ENCODE measurements at places on chromosomes 16 and 17. TPM values are rescaled to one million over a fixed set of nuclear protein-coding genes. Genes with fewer than 3 reads are reported as not detected.

DNA sequence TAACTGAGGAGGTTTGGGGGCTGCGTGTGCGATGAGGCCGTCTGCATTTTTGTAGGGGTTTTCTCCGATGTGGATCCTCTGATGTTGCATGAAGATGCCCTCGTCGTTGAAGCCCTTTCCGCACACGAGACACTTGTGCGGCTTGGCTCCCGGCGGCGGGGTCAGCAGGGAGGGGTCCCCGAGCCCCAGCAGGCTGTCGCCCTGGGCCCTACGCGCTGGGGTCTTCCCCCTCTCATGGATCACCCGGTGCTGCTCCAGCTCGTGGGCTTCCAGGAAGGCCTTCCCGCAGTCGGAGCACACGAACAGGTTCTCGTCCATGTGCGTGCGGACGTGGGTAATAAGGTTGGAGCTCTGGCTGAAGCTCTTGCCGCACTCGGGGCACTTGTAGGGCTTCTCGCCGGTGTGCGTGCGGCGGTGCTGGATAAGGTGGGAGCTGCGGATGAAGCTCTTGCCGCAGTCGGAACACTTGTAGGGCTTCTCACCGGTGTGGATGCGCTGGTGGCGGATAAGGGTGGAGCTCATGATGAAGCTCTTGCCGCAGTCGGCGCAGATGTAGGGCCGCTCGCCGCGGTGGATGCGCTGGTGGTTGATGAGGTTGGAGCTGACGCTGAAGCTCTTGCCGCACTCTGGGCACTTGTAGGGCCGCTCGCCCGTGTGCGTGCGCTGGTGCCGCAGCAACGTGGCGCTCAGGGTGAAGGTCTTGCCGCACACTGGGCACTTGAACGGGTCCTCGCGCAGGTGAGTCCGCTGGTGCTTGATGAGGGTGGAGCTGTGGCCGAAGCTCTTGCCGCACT, 4.3 kb downstream of the ZNF629 start:
- peaks cover under 1% of the 10 kb centered on the region for H3K27me3 ChIP-seq
- H3K36me3 ChIP-seq: no peaks in the 10 kb centered on the region
- peaks cover 7% of the 10 kb centered on the region for H3K4me1 ChIP-seq

GRCh38 chr17:73833775-73834488, 189.7 kb upstream of the SDK2 start:
- peaks cover 2% of the 10 kb centered on the region for H3K36me3 ChIP-seq
- peaks cover 12% of the 10 kb centered on the region for H3K27me3 ChIP-seq
- peak overlapping the region; percentile 37 for H3K27ac ChIP-seq
- H3K4me3 ChIP-seq: peak overlapping the region; percentile 63
- no peak for DNase-seq

DNA sequence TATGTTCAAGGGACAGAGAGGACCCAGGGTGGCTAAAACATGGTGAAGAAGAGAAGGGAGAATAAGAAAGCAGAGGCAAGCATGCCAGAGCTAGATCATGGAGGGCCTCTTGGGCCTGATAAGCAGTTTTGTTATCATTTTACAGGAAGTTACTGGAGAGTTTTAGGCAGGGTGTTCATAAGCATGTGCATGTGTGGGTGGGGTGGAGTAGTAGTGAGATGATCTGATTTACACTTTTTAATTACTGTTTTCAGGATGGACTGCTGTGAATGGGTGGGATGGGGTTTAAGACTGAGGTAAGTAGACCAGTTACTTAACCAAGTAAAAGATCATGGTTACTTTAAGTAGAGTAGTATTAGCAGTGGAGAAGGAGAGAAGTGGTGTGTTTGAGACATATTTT, 173.6 kb downstream of the PHKB start:
- H3K4me3 ChIP-seq: no peak overlapping the region
- H3K36me3 ChIP-seq: peaks cover 10% of the 10 kb centered on the region
- peaks cover 3% of the 10 kb centered on the region for H3K4me1 ChIP-seq
- DNase-seq: no peak

DNA sequence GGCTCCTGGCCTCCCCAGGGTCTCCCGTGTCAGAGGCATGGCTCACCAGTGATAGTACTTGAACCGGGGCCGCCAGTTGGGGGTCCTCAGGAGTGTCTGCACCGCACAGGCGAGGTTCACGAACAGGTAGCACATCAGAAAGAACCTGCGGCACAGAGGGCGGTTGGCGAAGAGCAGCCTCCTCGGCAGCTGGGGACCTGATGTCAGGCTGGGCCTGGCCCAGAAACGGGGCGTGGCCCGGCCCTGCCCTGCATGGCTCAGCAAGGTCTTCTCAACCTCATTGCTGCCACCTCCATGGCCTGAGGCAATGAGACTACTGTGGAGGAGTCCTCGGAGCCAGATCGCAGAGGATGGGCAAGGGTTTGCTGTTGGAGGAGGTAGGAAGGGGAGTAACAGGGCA, 4.1 kb upstream of the LCAT start:
- H3K36me3 ChIP-seq: no peaks in the 10 kb centered on the region
- no peak overlapping the region for H3K4me3 ChIP-seq
- H3K27ac ChIP-seq: peak overlapping the region; percentile 70
- no peaks in the 10 kb centered on the region for H3K27me3 ChIP-seq

GRCh38 chr17:60909405-60909804, 231.8 kb downstream of the BCAS3 start:
- H3K27me3 ChIP-seq: no peaks in the 10 kb centered on the region
- no peak for DNase-seq
- no peak overlapping the region for H3K27ac ChIP-seq
- peaks cover 3% of the 10 kb centered on the region for H3K36me3 ChIP-seq

GRCh38 chr17:81299846-81300585, 4.9 kb upstream of the SLC38A10 start:
- no peak overlapping the region for H3K4me3 ChIP-seq
- H3K36me3 ChIP-seq: peaks cover 4% of the 10 kb centered on the region
- no peaks in the 10 kb centered on the region for H3K27me3 ChIP-seq
- no peak overlapping the region for H3K27ac ChIP-seq
- DNase-seq: no peak

GRCh38 chr17:927611-928461, 51.7 kb downstream of the NXN start:
- peaks cover 34% of the 10 kb centered on the region for H3K27me3 ChIP-seq
- no peak for DNase-seq
- H3K36me3 ChIP-seq: peaks cover 4% of the 10 kb centered on the region
- H3K27ac ChIP-seq: no peak overlapping the region
- peaks cover 5% of the 10 kb centered on the region for H3K4me1 ChIP-seq

DNA sequence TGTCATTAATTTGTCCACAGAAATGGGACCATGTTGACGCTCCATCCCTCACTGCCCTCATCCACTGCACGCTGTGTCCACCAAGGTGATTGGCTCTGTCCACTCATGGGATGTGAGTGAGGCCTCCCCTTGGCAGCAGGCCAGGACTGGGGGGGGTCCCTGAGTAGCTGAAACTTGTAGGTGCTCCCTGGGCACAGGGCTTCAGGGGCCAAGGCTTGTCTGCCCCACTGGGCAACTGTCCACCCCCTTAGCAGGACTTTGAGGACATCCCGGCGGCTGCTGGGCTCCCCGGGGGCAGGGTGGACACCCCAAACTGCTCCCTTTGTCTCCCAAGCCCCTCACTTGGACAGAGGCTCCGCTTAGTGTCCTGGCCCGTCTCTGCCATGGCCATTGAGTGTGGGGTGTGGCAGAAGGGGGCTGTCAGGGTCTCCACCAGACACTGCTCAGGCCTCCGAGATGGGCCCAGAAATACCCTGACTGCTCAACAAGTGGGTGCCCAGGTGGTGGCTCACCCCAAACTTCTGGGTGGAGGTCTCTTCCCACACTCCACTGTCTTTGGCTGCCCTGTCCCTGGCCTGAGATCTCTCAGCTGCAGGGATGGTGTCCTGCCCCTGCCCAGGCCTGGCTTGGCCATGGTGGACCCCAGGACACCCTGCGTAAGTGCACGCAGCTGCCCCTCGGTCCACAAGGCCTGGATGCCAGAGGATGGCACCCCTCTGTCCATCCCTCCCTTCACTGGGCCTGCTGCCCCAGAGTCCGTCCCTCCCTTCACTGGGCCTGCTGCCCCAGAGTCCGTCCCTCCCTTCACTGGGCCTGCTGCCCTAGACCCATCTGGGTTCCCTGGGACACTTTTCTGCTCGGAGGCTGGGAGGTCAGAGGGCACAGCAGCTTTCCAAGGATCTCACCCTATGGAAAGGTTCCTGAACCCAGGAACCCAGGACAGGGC, 2.9 kb upstream of the RAB40C start:
- peaks cover 3% of the 10 kb centered on the region for H3K36me3 ChIP-seq
- no peak for DNase-seq
- no peaks in the 10 kb centered on the region for H3K27me3 ChIP-seq
- H3K27ac ChIP-seq: peak overlapping the region; percentile 95

GRCh38 chr17:28506763-28507487, 777 bp downstream of the FOXN1 start:
- peaks cover 8% of the 10 kb centered on the region for H3K36me3 ChIP-seq
- H3K27me3 ChIP-seq: peaks cover 56% of the 10 kb centered on the region
- H3K27ac ChIP-seq: no peak overlapping the region
- H3K4me1 ChIP-seq: no peaks in the 10 kb centered on the region

GRCh38 chr17:4948931-4949320, 596 bp upstream of the PFN1 start:
- no peaks in the 10 kb centered on the region for H3K27me3 ChIP-seq
- H3K4me1 ChIP-seq: peaks cover 41% of the 10 kb centered on the region
- peak overlapping the region; percentile 100 for H3K4me3 ChIP-seq
- peak overlapping the region; percentile 96 for H3K27ac ChIP-seq
- peak; percentile 54 for DNase-seq

DNA sequence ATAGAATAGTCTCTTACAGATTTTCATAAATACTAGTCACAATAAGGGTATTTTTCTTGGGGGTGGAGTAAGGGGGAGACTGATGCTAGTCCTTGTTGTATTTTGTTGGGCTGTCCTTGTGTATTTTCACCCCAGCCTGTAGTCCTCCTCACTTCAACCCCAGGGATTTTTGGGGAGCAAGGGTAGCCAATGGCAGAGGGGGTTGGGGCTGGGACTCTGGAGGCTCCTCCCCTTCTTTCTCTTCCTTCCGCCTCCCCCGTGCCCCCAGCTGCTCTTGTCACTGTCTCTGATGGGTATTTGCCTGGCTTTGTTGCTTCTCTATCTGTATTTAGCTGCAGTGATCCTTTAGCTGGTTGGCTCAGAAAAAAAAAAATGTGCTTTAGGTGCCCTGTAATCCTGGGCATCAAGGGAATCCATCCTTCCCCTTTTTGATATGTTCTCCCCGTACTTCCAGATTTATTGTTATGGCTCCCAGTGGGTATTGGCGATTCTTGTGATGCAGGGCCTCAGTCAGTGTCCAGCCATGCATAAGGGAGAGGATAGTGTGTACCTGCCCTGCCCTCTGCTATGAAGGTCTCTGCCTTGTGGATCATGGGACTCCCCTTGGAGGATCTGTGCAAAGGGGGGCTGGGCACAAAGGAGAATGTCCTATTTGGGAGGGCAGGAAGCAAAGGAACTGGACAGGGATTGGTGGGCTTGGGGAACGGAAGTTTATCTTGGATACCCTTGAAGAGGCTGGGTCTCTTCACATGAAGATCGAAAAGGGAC, 16.5 kb downstream of the SNF8 start:
- H3K4me3 ChIP-seq: no peak overlapping the region
- H3K27me3 ChIP-seq: no peaks in the 10 kb centered on the region
- H3K4me1 ChIP-seq: peaks cover 9% of the 10 kb centered on the region
- peaks cover 5% of the 10 kb centered on the region for H3K36me3 ChIP-seq
- no peak for DNase-seq

- peaks cover 4% of the 10 kb centered on the region for H3K36me3 ChIP-seq
- H3K27me3 ChIP-seq: no peaks in the 10 kb centered on the region
- no peak overlapping the region for H3K4me3 ChIP-seq
- peaks cover 2% of the 10 kb centered on the region for H3K4me1 ChIP-seq
- H3K27ac ChIP-seq: no peak overlapping the region
These were observed 79.8 kb downstream of the ARHGAP17 start for GRCh38 chr16:24935336-24935735.

DNA sequence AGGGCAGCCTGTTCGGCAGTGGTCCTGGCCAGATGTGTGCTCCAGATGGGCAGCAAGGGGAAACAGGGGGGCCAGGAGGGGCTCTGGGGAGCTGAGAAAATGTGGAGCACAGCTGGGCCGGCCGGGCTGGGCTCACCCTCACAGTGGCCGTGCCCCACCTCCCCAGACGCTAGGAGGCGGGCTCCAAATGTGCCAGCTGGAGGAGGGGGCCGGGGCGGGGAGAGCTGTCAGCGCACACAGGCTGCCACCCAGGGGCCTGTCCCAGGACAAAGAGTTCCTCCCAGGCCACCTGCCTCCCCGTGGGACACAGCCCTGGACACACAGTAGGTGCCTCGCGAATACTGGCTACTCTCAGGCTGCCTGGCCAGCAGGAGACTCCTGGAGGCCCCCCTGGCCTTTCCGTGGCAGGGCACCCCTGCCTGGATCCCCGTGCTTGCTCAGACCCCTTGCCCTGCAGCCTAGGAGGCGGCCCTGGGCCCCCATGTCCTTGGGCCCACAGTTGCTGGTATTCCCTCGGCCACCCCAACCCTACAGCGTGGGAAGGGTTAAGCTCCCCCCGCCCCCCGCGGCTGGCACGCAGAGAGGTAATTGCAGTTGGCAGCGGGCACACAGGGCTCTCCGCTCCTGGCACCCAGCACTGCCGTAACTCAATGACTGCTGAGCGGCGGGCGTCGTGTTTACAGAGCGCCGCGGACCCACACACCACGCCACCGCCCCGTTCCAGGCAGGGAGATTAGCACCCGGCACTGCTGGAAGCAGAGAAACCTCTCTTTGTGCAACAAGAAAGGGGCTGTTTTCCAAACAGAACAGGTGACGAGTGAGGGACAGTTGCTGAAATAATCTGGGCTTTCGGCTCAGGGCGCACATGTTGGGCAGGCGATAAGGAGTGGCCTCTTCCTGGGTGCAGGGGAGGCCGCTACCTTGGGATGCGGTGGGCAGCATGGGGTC, 32.2 kb downstream of the BAHCC1 start:
- H3K27me3 ChIP-seq: no peaks in the 10 kb centered on the region
- H3K27ac ChIP-seq: no peak overlapping the region
- peaks cover 3% of the 10 kb centered on the region for H3K4me1 ChIP-seq
- H3K4me3 ChIP-seq: peak overlapping the region; percentile 28
- DNase-seq: no peak

DNA sequence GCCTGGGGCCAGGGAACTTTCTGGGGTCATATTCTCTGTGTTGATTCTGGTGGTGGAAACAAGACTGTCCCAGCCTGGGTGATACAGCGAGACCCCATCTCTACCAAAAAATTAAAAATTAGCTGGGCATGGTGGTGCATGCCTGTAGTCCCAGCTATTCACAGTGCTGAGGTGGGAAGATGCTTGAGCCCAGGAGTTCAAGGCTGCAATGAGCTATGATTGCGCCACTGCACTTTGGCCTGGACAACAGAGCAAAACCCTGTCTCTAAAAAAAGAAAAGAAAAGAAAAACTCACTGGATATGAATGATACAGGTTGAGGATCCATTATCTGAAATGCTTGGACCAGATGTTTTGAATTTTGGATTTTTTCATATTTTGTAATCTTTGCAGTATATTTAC, 13.6 kb downstream of the SCGB1C2 start:
- no peaks in the 10 kb centered on the region for H3K36me3 ChIP-seq
- no peak for DNase-seq
- H3K4me3 ChIP-seq: no peak overlapping the region
- peaks cover 10% of the 10 kb centered on the region for H3K27me3 ChIP-seq

- H3K27ac ChIP-seq: peak overlapping the region; percentile 45
- peaks cover 24% of the 10 kb centered on the region for H3K36me3 ChIP-seq
- H3K27me3 ChIP-seq: no peaks in the 10 kb centered on the region
- peaks cover 45% of the 10 kb centered on the region for H3K4me1 ChIP-seq
- no peak overlapping the region for H3K4me3 ChIP-seq
These were observed 4.5 kb downstream of the PRKAR1A start for GRCh38 chr17:68516732-68517131.

GRCh38 chr16:2009791-2010510, at the start of gene ZNF598:
TSS of gene ZNF598 (minus strand) at chr16:2009821.
- peak within 1 kb of the TSS; percentile 91 for H3K27ac ChIP-seq
- DNase-seq: peak; percentile 72
- peak within 1 kb of the TSS; percentile 88 for H3K4me3 ChIP-seq

CNGB1 gene
- not detected for total RNA-seq

GLOD4 gene
- total RNA-seq: 64.8 TPM

KRT36 gene
- not detected for total RNA-seq

PLA2G10 gene
- total RNA-seq: not detected

CA5A gene
- not detected for total RNA-seq
